ENCODE measurements at places on chromosomes 2 and 18.

DNA sequence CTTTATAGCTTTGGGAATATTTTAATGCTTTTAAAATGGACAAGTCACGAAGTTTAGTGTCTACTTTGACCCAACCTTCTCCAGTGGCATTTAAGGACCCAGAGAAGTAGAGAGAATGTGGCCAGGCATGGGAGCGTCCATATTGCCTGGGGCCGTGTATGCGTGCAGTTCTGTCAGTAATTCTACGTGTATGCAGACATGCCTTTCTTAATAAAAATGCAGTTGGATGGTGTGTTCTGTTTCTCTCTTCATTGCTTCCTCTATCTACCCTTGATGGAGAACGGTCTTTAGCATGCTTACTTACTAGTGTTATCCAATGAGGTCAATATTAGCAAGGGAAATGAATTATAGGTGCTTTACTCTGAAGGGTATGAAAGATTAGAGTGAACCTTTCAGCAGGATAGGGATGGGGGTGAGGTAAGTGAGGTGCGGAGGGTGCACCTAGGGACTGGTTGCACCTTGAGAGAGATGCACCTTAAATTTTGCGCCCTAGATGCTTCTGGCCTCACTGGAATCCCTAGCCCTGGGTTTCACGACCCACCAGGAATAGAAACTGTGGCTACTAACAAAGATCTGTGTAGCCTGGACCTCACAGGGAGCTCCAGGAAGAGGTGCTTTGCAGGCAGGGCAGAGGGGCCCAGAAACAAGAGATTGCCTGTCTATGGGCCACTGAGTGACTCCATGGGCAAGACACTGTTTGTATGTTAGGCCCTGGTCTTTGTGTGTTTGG is 194.3 kb downstream of the MYCN start:
- no peak for DNase-seq

- no peak for DNase-seq
Measured at GRCh38 chr2:228063558-228063957, 117.9 kb downstream of the SPHKAP start.

DNA sequence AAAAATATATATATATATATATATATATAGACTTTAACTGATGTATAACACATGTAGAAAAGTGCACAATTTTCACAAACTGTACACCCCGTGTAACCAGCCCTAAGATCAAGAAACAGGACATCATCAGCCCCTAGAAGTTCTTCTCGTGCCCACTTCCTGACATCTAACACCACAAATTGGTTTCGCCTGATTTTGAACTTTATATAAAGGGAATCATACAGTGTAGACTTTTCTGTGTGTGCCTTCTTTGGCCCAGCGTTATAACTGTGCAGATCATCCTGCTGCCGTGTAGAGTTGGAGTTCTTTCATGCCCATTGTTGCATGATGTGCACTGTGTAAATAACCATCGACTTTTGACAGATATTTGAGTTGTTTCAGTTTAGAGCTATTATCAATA is 41.0 kb downstream of the SMAD7 start:
- no peak for DNase-seq

- no peak for DNase-seq
Measured at GRCh38 chr2:241898463-241899270, 29.1 kb downstream of the RTP5 start.

GRCh38 chr2:34849827-34850226 is 1250.7 kb upstream of the FAM98A start:
- DNase-seq: no peak

DNA sequence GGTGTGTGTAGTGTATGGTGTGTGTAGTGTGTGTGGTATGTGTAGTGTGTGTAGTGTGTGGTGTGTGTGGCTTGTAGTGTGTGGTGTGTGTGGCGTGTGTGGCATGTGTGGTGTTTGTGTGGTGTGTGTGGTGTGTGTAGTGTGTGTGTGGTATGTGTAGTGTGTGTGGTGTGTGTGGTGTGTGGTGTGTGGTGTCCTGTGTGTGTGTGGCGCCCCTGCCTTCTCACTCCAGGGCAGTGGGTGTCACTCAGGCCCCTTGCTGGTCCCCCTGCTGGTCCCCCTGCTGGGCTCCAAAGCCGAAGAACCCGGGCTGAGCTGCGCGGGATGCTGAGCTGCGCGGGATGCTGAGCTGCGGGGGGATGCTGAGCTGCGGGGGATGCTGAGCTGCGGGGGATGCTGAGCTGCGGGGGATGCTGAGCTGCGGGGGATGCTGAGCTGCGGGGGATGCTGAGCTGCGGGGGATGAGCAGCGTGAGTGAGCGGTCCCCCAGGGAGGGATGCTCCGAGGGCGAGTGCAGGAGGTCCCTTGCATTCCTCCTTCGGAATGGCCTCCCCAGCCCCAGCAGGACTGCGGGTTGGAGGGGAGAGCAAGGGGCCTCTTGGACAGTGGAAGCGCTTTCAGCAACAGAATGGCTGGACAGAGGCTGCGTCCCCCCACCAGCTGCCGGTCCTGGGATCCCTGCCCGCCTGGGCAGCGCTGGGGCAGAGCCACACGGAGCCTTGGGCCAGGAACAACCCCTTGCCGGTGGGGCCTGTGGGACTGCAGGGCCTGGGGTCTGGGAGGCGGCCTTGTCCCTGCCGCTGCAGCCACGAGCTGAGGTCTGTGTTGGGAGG is 3.4 kb upstream of the RTP5 start:
- no peak for DNase-seq

GRCh38 chr2:46695283-46695682 is 215.9 kb downstream of the TMEM247 start:
- DNase-seq: no peak

DNA sequence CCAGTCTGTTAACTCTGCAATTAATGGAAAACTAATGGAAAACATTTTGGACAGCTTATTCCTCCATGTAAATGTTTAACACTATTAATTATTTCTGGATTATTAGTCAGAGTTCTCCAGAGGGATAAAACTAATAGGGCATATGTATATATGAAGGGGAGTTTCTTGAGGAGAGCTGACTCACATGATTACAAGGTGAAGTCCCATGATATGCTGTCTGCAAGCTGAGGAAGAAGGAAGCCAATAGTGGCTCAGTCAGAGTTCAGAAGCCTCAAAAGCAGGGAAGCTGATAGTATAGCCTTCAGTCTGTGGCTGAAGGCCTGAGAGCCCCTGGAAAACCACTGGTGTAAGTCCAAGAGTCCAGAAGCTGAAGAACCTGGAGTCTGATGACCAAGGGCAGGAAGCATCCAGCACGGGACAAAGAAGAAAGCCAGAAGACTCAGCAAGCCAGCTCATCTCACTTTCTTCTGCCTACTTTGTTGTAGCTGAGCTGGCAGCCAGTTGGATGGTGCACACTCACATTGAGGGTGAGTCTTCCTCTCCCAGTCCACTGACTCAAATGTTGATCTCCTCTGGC is 136.0 kb downstream of the PTH2R start:
- DNase-seq: no peak

- peak; percentile 41 for DNase-seq
Measured at GRCh38 chr2:231708773-231709635, 679 bp downstream of the PTMA start.

DNA sequence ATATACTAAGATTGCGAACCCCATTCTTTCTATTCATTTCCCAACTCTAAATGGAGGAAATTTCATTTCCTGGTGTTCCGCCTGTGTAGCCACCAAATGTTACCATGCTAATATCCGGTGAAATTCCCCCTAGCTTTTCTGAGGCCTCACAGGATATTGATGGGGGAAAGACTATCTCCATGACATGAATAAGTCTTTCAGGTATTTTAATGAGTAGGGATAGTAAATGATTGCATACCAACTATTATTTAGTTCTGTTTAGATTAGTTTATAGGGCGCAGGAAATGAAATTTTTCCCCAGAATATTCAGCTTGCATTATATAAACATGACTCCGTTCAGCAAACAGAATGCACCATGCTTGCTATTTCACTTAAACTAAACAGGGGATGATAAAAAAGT is 55.4 kb downstream of the COL5A2 start:
- no peak for DNase-seq

- no peak for DNase-seq
Measured at GRCh38 chr2:136072621-136073020, 45.3 kb downstream of the CXCR4 start.

GRCh38 chr2:71671895-71672825 is 218.8 kb downstream of the DYSF start:
- DNase-seq: no peak

GRCh38 chr2:77119333-77119732 is 402.8 kb downstream of the LRRTM4 start:
- no peak for DNase-seq

GRCh38 chr2:239337122-239337876 is 63.5 kb downstream of the HDAC4 start:
- DNase-seq: no peak

DNA sequence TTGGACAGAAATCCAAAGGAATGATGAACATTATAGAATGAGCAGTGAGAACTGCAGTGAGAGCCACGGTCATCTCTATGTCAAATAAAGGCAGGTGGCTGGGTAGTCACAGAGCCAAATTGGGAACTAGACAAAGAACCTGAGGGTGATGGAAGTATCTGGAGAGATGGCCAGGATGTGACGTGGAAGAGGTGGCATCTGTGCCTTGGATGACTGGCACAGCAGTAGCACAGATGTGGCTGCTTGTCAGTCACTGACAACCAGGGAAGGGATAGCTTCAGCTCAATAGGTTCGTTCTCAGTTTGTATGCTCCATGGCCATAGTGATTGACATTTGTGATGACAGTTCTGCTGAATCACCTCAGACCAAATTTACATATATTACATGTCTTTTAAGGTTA is 172.3 kb downstream of the PARD3B start:
- no peak for DNase-seq

DNA sequence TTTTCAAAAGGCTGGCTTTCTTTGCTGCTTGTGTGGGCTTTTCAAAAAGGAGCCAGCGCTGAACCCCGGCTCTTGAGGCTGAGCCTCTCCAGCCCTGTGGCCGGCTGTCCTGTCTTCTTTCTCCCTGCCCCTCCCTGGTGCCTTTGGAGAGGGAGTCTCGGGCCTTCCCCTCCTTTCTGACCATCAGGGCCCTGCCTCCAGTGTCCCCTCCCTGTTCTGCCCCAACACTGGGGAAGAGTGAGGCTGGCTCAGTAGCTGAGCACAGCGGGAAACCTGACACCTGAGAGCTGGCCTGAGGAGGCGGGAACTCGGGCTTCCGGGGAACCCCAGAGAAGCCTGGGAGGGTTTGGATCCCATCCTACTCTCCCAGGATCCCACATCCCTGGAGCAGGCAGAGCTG is 232.1 kb downstream of the LOXHD1 start:
- no peak for DNase-seq

GRCh38 chr2:239189711-239190131 is 211.1 kb downstream of the HDAC4 start:
- DNase-seq: no peak

GRCh38 chr2:106039634-106040315 is 154.3 kb downstream of the UXS1 start:
- no peak for DNase-seq

DNA sequence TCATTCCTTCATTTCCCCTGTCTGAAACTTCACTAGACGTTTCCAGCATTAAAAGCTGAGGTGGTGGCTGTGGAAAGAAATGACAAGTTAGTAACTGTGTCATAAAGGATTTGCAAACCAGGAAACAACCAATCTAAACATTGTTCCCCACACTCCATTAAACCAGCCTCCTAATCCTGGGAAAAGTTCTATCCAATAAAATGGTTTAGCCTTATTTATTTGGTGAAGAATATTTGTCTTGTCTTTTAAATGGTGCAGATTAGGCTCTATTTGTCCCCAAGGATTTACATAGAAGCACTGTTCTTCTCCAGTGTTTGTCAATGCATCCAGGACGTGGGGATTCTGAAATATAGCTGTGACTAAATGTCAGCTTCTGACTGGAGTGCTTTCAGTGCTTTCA is 10.5 kb upstream of the DPP4 start:
- DNase-seq: no peak

GRCh38 chr18:61371111-61371510 is 37.9 kb downstream of the CDH20 start:
- no peak for DNase-seq

DNA sequence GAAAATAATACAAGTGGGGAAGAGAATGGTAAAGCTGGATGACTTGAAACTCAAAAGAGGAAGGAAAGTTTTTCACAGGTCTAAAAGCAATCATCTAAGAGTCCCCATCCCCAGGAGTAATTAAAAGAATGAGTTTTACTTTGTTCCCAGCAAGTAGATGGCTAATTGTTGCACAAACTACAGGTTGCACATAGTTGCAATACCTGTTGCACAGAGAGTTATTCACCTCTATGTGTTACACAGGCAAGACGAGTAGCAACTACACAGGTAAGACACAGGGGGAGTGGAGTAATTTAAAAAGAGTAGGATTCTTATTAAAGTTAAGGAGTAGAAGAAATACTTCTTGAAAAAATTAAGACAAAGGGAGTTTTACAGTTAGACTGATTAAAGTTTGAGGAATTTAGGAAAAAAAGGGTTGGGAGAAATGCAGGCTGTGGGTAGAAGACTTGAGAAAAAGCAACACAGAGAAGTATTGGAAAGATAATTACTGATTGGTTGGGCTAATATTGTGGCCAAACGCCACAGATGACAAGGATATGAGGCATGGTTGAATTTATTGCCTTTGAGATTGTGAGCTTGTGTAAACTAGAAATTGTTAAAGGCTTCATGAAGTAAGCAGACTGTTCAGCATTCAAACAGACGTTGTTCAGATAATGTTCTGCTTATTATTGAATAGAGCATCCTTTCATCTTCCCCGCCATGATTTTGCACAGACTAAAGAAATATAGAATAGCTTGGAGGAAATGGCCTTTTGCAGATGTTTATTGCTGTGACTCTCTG is 699.3 kb downstream of the NR4A2 start:
- no peak for DNase-seq

DNA sequence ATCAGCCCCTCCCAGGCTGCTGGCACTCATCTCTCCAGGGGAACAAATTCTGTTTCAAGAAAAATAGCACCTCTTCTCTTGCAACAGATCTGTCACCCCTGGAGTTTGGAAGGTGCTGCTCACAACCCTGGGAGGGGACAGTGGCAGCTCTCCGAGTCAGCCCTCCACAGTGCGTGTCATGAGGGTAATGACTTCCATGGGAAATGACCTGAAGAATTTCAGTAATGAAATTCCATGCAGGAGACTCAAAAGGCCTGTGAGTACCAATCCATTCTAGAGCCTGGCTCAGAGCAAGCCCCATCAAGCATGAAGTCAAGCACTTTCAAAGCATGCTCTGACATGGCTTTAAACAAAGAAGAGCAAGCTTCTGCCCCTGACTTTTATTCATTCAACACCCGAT is 276.3 kb upstream of the PARD3B start:
- DNase-seq: no peak

Data from stimulated activated CD8-positive, alpha-beta memory T cell treated with anti-CD3 and anti-CD28 coated beads, Interleukin-4, amount 100 ng/mL, for 24 hours (primary cell).